ENCODE measurements at places on chromosomes 13 and 19.

GRCh38 chr13:89465366-89465765, 1794.2 kb downstream of the SLITRK5 start:
- no peak for DNase-seq

GRCh38 chr19:1040476-1041271, 767 bp downstream of the ABCA7 start:
- peak; percentile 84 for DNase-seq

- no peak for DNase-seq
Measured at GRCh38 chr13:51821606-51822005, 17.6 kb upstream of the DHRS12 start.

- DNase-seq: no peak
Measured at GRCh38 chr13:21014502-21015170, 46.8 kb downstream of the LATS2 start.

DNA sequence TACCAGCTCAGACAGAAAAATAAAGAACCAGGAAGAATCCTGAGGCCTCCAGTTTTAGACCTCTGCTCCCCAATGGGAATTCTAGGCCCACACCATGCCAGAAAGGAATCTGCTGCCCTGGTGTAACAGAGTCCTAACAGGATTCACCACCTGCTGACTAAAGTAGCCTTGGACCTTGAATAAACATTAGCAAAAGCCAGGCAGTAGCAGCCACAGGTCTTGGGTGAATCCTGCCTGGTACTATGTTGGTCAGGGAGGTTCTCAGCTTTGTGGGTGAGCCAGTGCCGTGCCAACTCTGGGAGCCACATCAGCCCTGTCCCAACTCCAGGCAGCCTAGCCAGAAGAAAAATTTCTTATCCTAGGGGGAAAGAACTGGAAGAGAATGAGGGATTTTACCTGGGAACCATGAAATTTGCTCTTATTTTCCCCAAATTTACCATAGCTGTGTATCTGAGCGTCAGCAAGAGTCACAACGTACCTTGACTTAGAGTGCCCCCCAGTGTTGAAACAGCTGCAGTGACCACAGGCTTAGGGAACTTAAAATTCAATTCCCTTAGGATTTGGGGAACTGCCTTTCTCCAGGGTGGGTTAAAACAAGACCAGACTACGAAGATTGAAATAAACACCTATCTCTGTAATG, 1895.6 kb upstream of the PRR20A start:
- no peak for DNase-seq

DNA sequence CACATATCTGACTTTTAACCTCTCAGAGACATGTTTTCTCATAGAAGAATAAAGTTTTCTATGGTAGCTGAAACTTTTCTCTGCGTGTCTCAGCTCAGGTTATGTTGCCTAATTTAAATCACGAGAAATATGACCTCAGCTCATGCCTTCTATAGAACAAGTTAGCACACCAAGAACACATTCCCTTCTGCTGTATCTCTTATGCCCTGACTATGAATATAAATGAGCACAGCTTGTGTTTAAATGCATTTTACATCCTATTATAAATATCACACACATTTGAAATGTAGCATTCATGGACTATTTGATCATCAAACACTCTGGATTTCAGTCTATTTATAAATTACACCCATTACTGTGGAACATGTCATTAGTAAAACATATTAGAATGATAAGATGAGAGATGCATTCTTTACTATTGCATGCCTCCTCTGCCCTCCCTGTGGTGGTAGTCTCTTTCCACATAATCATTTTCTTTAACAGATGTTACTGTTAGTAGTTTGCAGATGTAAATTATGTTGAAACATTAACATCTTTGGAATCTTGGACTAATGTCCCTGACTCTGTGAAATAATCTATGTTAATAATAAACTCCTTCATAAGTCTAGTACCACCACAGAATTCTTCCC, 2044.9 kb upstream of the PCDH20 start:
- DNase-seq: no peak

- no peak for DNase-seq
Measured at GRCh38 chr19:35120492-35120891, 4.9 kb downstream of the FXYD3 start.

DNA sequence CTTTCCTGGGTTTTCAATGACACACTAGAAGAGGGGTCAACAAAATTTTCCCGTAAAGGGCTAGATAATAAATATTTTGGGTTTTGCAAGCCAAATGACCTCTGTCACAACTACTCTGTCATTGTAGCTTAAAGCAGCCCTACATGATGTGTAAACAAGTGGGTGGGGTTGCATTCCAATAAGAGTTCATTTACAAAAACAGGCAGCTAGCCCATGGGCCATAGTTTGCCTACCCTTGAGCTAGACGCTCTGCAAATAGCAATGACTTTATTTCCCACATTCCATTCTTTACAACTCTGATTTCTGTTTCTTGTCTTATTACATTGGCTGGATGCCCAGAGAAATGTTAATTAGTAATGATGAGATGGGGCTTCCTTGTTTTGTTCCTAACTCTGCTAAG, 76.0 kb downstream of the ZNF557 start:
- DNase-seq: no peak

- no peak for DNase-seq
Measured at GRCh38 chr19:55173714-55174409, 6.2 kb downstream of the SYT5 start.

GRCh38 chr19:6514926-6515544, 12.9 kb upstream of the TUBB4A start:
- DNase-seq: no peak

- DNase-seq: no peak
Measured at GRCh38 chr19:51799774-51800472, 5.0 kb downstream of the FPR3 start.

- DNase-seq: no peak
Measured at GRCh38 chr13:108363666-108364065, 94.1 kb downstream of the TNFSF13B start.

GRCh38 chr19:13060233-13060963, 42.3 kb downstream of the LYL1 start:
- no peak for DNase-seq

- DNase-seq: no peak
Measured at GRCh38 chr13:33284031-33284430, 1.5 kb downstream of the STARD13 start.

- no peak for DNase-seq
Measured at GRCh38 chr19:54084410-54084809, 3.2 kb upstream of the TARM1 start.

GRCh38 chr19:55667958-55668357, 7.1 kb upstream of the EPN1 start:
- DNase-seq: no peak

GRCh38 chr19:11797491-11797890, 832 bp upstream of the ZNF491 start:
- peak; percentile 51 for DNase-seq

DNA sequence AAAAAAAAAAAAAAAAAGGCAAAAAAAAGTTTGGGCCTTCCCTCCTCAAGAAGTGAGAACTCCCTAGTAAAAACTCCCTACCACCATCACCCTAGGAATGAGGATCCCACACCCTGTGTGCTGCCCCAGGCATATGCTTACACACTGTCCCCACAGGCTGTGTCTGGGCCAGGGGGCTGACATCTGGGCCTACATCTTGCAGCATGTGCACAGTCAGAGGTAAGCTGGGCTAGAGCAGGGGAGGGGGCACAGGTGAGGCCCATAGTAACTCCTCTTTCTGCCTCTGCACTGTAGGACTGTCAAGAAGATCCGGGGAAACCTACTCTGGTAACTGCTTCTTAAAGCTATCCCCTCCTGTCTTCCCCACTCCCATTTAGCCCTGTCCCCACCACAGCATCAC, 1.0 kb downstream of the HAUS5 start:
- DNase-seq: no peak

DNA sequence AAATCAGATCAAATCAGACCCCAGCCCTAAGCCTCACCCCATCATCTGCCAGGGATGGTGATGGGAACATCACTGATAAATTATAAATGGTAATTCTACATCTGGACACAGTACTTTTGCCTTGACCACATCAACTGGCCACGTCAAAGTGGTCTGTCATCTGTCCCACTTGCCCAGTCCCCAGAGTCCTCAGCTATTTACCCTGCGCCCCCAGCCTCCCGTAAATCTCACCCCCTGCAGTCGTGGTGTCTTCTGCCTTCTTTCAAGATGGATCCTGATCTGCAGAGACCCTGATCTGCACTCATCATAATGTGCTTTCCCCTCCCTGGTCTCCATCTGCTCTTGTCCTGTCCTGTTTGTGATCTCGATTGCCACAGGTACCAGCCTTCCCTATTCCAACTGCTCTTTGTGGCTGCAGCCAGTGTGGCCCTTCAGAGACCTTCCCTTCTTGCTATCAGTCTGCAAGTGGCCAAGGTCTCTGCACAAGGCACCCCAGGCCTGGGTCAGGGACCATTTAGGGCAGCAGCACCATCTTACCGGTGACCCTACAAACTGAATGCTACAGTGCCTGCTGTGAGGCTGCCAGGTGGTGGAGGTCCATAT, 26.7 kb upstream of the POP4 start:
- DNase-seq: no peak

DNA sequence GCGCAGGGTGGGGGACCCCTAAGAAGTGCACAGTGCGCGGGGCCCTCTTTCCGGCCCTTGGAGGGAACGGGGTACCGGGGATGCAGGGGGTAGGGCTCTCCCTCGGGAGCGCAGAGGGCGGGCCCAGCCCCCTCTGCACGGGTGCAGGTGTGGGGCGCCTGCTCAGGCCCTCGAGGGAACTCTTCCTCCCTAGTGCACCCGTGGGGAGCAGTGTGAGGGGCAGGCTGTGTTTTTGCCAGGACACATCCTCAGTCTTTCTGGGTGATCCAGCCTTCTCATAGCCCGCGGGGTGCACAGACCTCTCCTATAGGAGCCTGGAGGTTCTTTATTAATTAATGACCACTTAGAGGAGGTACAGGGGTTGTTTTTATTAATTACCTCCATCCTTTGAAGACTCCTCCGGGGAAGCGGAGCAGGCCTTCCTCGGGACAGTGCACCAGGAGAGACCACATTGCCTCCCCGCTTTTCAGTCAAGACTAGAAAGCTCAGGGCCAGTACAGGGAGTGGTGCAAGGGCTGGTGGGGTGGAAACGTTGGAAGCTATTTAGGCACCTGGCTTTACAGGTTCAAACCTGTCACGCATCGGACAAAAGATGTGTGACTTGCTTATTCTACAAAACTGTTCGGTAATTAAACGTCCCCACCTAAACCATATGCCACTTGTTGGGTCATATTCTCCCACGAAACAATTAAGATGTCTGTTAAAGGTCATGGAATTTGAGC, 598 bp upstream of the GJB6 start:
- no peak for DNase-seq

- no peak for DNase-seq
Measured at GRCh38 chr19:40762754-40763470, 11.9 kb downstream of the SNRPA start.

GRCh38 chr19:11261971-11262839, at the start of gene DOCK6:
Gene DOCK6 (minus strand): TSS chr19:11262524. CDS start chr19:11262440, 84 bp downstream.
- no peak for DNase-seq
